Endodermal cell (in vitro differentiated cells): ENCODE measurements at places on chromosomes 11 and 22.

GRCh38 chr11:71527576-71528210 lies 626 bp downstream of the KRTAP5-7 start:
- peak; percentile 38 for DNase-seq

DNA sequence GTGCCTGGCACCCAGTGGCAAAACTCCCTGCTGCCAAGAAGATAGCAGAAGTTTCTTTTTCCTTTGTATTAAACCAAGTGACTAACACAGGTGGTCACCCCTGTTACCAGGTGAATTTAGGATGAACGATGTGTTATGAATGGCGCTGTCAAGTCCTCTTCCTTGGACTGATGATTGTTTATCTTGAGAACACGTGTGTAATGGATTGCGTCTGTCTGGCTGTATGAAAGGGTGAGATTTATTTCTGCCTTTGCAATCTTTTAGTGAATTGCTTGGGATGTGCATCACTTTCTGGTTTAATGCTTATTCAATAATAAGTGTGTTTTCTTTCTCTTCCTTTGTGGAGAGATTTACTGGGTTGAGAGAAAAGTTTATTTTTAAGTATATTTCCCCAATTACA lies 36.5 kb downstream of the SDHD start:
- no peak for DNase-seq

GRCh38 chr22:42261296-42261695 lies 9.2 kb downstream of the TCF20 start:
- no peak for DNase-seq

DNA sequence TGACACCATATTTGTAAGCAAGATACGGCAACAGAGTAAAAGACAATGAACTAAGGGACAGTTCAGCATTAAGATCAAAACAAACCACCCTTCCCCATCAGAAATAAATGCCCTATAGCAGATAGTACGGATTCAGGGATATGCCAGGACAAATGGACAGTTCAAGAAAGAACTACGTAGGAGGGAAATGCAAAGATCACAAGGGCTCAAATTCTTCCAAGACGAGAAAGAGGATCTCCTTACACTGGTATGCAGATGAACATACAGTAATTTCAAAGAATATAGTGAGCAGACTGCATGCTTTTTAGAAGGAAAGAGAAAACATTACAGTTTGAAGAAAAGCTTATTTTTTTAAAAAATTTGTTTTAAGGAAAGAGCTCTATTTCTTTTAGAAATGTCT lies 124.7 kb upstream of the APOA1 start:
- no peak for DNase-seq

DNA sequence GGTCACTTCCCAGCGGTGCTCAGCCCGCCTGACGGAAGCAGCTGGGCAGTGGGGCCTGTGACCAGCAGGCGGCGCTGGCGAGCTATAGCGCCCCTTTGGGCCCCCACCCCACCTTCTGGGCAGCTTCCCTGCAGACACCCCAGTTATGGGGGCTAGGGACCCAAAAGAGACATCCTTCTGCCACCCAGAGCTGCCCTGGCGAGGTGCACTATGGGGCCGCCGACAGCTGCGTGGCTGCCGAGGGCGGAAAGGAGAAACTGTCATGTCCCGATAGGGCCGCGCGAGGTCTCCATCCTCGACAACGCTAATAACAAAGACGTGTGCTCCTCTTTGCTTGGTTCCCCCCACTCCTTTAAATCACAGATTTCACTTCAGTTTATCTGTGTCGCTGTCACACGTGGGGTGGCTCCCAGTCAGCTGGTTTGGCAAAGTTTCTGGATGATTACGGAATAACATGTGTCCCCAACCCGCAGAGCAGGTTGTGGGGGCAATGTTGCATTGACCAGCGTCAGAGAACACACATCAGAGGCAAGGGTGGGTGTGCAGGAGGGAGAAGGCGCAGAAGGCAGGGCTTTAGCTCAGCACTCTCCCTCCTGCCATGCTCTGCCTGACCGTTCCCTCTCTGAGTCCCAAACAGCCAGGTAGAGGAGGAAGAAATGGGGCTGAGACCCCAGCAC lies 673 bp upstream of the MYO7A start:
- DNase-seq = peak; percentile 88

- no peak for DNase-seq
These were observed 59.8 kb downstream of the C11orf91 start for GRCh38 chr11:33640730-33641371.
